ENCODE measurements at places on chromosomes 1 and 21.

DNA sequence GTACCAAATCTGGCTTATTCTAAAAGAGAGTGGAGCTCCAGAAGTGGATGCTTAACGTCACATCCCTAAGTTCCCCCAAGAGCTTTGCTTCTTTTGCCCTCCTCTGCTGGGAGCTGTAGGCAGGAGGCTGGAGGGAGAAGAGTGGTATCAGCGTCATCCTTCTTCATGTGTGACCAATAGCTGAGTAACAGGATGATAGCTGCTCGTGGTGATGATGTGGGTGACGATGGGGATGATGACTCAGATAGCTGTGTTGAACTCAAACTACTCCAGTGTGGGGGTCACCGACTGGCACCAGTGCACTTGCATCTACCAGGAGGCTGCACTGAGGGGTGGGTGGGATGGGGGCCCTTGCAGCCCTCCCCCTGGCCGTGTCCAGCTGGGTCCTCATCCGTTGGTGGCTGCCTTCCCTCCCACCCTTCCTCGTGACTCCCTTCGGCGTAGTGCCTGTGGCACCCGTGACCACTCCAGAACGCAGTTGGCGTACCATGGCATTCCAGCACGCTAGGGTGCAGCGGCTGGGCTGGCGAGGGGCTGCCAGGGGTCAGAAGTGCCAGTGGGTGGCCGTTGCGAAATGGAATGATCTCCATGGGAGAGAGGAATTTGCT, 1.1 kb downstream of the IGFN1 start:
- DNase-seq: peak; percentile 99

DNA sequence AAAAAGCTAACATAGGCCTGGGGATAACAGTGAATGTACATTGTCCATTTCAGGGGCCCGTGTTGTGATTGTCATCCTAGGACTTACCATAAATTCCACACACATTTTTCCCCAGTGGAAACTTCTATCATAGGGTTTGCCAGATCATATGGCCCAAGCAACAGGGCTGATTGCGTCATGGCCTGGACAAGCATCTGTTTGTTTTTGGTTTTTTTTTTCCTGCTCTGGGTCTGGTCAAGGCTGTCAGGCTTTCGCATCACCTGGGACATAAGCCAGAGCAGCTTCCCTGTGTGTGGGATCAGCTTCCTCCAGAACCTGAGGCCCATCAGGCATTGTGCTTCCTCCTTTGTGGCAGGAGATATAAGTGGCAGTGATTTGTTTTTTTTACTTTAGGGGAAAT, 598.5 kb upstream of the USP24 start:
- DNase-seq: no peak

GRCh38 chr1:230639714-230640209, 2.5 kb upstream of the COG2 start:
- no peak for DNase-seq

DNA sequence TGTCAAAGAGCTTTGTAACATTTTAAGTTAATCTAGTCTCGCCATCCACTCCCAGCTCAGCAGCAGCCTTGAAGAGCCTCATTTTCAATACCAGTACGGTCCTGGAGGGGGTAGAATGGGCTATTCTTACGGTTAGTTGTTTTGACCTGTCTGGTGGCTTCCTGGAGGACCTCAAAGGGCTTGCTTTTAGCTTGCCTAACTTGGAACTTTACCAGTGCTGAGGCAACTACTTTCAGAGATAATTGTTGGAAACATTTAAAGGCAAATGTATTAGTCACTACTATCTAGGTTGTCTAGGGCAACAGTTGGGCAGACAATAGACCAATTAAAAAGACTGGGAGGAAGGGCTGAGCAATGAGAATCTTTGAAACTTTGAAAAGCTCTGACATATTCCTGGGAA, 56.0 kb downstream of the TTLL7 start:
- no peak for DNase-seq

All from ACHN (cell line).